Effector CD8-positive, alpha-beta T cell (primary cell): ENCODE measurements at places on chromosomes 1 and 21.

- no peak for DNase-seq
Measured at GRCh38 chr1:54403808-54404261, 2.4 kb downstream of the SSBP3 start.

DNA sequence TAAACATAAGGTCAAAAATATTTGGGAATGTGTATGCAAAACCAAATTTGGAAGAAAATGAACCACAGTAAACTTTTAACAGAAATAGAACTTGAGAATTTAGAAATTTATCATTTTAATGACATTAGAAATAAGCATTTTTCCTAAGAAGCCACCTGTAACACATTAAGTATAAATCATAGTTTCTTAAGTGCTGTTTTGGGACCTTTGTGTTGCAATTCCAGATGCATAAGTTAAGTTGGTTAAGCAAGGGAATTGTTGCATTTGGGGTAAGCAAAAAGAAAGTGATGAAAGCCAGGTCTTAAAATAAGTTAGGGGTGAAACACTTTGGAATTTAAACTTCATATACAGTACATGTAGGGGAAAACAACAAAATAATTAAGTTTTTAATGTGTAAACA lies 49.8 kb downstream of the CDKN2C start:
- no peak for DNase-seq

DNA sequence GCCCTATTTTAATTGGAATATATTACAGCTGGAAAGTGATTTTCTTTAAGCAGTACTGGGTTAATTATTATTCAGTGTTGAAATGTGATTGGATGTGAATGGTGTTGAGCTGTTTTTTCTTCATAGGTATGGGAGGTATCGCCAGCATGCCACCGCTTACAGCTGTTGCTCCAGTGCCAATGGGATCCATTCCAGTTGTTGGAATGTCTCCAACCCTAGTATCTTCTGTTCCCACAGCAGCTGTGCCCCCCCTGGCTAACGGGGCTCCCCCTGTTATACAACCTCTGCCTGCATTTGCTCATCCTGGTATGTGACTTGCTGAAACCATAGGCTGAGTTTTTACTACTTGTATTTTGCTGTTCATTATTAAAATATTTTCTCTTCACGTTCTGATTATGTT lies 107.7 kb downstream of the ITSN1 start:
- DNase-seq = no peak

- no peak for DNase-seq
Measured at GRCh38 chr1:15328351-15329103, 81.2 kb upstream of the EFHD2 start.

DNA sequence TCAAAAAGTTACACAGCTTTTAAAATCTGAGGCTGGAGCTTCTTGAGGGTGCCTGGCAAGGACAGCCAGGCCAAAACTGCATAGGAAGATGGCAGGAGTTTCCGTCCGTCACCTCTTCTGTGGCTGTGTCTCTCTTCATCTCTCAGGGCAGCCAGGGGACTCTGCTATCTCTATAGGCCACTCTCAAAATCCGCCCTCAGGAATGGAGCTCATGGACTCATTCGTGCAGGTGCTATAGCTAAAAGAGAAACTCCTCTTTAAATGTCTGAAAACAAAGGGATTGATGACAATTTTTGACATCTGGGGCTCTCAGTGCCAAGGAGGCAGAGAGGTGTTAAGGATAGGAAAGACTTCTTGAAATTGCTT lies 27.2 kb downstream of the OVAAL start:
- DNase-seq = no peak

DNA sequence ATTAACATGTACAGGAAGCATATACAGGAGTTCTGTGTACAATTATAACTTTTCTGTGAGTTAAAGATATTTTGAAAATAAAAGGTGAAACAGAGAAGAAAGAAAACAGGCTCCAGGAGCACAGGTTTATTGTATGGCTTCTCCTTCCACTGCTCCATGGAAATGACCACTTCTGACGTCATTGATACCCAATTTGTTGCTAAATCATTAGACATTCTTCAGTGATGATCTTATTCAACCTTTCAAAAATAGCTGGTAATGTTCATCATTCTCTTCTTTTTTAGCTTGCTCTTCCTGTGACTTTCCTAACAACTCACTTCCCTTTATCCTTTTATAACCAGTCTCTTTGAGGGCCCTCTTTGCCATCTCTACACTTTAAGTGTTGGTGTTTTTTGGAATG lies 77.8 kb downstream of the KCNK2 start:
- no peak for DNase-seq

DNA sequence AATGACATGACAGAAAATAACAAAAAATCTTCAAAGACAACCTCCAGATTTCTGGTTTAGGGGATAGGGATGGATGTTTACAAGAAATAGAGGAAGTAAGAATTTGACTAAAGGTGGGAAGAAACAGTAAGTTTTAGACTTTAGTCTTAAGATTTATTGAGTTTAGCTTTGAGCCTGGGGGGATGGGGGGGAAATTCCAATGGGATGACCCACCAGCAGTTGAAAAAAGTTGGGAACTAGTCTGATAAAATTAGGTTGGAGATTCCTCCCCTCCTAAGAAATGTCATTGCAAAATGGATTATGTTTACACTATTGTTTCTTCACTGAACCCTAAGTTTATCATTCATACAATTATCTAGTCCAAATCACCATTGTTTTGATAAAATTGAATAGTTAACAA lies 28.4 kb downstream of the WDR26 start:
- no peak for DNase-seq

DNA sequence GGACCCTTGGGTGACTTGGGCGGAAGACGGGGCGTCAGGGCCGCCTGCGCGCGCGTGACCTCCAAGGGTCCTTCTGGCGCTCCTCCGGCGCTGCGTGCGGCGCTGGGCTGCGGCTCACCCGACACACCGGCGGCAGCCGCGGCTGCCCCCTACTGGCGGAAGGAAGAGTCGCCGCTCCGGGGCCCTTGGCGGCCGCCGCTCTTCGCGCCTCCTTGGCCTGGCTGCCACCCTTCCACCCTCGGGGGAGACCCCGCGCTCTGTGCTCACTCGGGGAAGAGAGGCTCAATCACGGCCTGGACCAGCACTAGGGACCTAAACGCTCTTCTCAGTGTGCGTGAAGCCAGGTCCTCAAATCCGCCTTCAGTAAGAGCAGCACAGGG lies 89.7 kb downstream of the DMRTA2 start:
- no peak for DNase-seq

- DNase-seq = no peak
Measured at GRCh38 chr1:1132042-1132950, 16.4 kb upstream of the C1orf159 start.

GRCh38 chr1:207748737-207749528 lies 2.9 kb upstream of the CD46 start:
- DNase-seq = no peak

DNA sequence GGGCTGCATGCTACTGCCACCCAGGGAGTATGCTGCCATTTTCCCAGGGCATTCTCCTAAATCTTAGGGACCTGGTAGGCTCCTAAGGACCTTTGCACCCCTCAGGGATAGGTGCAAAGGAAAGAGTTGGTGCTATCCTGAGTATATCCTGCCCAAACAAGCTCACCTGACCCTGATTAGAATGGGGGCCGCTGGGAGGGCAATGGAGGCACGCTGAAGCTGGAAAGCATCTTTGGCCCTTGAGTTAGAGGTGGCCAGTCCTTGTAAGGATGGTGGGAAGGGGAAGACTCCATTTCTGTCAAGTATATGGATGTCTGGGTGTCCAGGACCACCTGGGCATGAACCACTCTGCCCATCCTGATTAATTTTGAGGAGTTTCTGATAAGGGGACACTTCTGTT lies 48.9 kb upstream of the A3GALT2 start:
- DNase-seq = no peak

GRCh38 chr1:219324629-219325367 lies 151.1 kb downstream of the LYPLAL1 start:
- no peak for DNase-seq

DNA sequence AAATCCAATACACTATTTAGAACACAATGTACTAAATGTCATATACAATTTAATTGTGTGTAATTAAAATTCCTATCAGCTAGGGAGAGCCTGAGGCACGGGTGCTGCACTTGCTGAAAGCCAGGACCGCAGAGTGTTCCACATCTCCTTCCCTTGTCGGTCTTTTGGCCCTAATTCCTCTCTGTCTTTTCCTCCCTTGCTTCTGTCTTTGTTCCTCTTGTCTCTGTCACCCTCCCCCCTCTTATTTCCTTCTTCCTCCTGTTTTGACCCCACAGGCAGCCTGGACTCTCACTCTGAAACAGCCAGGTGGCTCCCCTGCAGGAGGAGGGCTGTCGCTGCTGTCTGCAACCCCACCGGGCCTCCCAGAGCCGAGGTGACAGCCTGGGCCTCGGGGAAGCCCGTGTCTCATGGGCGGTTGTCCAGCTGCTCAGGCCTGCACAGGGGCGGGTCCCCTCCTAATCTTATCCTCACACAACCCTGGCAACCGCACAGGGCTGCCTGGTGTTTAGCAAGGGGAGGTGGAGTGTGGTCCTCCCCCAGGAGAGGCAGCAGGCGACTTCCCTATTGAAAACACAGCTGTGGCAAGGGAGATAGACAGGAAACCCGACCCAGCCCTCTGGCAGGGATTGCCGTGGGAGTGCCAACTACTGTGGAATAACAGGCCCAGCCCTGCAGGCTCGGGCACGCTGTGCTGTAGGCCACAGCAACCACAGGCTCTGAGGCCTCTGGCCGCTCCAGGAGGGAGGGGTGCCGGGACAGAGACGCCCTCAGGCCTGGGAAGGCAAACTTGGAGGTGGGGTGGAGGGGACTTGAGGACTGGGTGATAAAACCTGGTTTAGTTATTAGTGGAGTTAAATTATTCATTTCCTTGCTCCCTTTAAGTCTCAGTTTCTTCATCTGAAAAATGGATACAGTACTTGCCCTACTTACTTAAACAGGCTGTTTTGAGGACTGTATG lies 68.8 kb upstream of the WDR26 start:
- DNase-seq = no peak

GRCh38 chr1:184291701-184292100 lies 95.1 kb upstream of the C1orf21 start:
- DNase-seq = no peak

DNA sequence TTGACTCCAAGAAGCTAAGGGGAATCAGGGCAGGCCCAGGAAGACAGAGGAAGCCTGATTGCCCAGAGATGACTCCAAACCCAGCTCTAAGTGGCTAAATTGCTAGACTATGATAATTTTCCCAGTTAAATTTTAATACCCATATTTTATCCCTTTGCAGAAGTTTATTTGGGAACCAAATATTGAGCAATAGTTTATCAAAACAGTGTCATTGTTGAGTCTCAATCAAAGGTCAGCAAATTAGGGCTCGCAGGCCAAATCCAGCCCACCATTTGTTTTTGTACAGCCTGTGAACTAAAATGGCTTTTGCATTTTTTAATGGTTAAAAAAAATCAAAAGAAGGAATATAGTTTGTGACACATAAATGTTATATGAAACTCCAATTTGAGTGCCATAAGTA lies 47.1 kb downstream of the LBR start:
- DNase-seq = no peak
